ENCODE measurements at places on chromosomes 12 and 14.

- DNase-seq, result no peak
Observed at GRCh38 chr12:131044136-131044535, 90.4 kb downstream of the ADGRD1 start.

GRCh38 chr14:105444859-105445258, 25.2 kb downstream of the MTA1 start:
- no peak for DNase-seq

- no peak for DNase-seq
Observed at GRCh38 chr14:74685921-74686678, 26.8 kb downstream of the AREL1 start.

DNA sequence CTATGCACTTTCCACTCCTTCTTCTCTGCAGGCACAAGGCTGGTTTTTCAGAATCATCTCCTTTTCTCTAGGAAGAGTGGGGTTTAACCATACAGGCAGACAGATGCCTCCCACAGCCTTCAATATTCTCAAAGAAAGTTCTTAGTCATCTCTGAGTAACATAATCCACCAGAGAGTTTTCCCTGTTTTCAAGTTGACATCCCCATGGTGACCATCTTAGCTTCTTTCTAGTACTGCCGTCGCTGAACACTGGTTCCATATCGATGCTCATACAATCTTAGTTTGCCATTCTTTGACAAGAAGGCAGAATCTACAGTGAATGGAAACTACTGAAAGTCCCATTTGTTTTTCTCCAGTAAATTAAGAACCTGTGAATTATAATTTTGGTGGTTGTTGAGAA, 28.6 kb downstream of the TPH2 start:
- no peak for DNase-seq

DNA sequence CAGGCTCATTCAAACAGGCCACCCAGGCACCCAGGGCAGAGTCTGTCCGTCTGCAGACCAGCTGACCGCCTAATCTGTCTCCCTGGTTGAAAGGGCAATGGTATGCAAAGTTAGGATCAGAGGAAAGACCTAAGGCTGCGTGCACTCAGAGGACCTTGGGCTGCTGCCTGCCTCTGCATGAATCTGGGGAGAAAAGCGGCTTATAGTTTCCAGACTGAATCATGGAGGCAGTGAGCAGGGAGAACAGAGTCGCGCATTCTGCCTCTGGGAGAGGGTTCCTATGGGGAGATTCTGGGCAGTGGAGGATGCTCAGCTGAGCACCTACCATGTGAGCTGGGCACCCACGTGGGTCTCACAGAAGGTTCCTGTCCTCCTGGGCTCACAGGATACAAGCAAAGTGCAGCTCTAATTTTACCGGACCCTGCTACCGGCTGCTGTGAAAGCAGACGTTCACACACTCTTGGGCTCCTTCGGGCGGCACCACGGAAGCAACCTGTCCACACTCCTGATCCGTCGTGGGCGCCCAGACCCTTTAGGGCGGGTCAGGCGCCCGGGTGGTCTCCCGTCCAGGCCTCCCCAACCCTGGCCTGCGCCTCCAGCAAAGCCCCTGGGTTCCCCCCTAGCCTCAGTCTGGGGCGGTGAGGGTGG, 772 bp downstream of the SCARB1 start:
- no peak for DNase-seq

GRCh38 chr14:37508503-37508902, 86.5 kb downstream of the FOXA1 start:
- DNase-seq, result no peak

DNA sequence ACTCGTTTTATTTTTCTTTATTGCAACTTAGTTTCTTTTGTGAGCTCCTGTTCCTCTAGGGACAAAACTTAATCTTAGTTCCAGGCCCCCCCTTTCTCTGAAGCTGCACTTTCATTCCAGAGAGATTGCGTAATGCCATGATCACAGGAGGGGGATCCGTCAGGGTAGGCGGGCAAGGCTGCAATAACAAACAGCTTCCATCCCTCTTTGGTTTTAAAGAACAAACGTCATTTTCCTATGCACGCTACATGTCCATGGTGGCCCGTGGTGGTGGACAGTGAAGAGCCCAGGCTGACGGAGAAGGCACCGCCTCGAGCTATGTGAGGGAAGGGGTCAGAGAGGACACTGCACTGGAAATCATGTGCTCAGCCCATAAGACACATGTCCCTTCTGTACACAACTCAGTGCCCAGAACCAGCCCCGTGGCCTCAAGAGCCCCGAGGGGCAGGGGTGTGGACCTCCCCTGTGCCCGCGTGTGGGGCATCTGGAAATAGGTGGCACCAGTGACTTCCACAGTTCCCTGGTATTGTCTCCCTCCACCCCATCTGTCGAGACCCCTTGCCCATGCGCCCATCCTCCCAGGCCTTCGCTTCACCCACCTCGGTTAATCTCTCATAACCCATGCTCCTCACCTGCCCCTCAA, 161.4 kb downstream of the ADGRD1 start:
- no peak for DNase-seq

DNA sequence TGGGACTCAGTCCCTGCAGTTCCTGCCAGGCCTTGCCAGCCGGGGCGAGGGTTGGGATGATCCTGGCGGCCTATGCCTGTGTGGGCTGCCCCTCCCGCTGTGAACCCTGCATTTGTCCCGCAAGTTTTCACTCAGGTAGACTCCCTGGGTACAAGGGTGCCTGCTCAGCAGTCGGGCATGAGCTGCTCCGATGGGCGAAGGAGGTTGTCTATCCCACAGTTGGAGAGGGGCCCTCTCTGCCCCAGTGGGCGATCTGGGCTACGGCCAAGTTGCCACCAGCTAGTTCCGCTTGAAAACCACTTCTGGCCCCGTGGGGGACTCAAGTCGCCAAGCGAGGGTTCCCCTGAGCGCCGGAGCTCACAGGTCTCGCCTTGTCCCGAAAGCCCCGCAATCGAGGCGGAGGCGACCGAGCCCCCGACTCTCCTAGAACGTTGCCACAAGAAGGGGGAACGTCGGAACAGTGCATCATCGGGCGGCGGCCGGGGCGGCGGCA, 365 bp upstream of the TPI1 start:
- no peak for DNase-seq

- DNase-seq, result no peak
Observed at GRCh38 chr12:24950231-24950834, 1.4 kb upstream of the BCAT1 start.

- no peak for DNase-seq
Observed at GRCh38 chr12:24200010-24200409, 250.5 kb upstream of the SOX5 start.

DNA sequence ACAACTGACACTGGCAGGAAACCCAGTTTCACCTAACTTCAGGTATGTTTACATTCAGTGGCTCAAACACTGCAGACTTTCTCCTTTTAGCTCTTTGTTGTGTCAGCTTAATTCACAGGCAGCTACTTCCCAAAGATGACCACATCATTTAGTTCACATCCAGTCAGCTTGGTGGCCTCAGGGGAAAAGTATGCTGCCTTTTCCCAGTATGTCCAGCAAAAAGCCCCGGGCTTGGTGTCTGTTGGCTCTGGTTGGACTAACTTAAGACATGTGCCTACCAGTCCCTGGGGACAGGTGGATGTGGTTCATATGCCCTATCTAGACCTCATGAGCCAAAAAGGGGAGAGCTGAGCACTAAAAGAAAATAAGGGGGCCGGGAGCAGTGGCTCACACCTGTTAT, 56.4 kb downstream of the GOLGA5 start:
- DNase-seq, result no peak

- no peak for DNase-seq
Observed at GRCh38 chr12:48883305-48884161, 17.9 kb upstream of the RND1 start.

GRCh38 chr14:44361083-44361482, 146.0 kb downstream of the FSCB start:
- no peak for DNase-seq

- DNase-seq, result no peak
Observed at GRCh38 chr12:64760808-64761573, 1.8 kb upstream of the GNS start.

GRCh38 chr14:32200368-32201192, 1.3 kb upstream of the RNU6-7 start:
- no peak for DNase-seq

DNA sequence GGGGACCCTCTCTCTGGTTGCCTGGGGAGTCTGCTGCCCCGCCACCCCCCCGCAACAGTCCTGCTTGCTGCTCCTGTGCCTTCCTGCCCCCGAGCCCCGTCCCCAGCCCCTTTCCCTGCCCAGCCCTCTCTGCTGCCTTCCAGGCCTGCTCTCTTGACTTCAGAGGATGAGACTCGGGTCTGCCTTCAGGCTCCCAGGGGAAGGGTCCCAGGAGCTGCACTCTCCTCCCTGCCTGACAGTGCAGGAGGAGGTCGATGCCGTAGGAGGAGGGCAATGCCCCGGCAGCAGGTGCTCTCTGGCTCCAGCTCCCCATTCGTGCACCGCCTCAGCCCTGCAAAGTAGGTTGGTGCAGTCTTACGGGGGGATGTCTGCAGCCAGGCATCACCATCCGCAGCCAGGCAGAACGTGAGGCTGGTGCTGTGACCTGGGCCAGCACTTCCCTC, 185.1 kb upstream of the C14orf180 start:
- no peak for DNase-seq

DNA sequence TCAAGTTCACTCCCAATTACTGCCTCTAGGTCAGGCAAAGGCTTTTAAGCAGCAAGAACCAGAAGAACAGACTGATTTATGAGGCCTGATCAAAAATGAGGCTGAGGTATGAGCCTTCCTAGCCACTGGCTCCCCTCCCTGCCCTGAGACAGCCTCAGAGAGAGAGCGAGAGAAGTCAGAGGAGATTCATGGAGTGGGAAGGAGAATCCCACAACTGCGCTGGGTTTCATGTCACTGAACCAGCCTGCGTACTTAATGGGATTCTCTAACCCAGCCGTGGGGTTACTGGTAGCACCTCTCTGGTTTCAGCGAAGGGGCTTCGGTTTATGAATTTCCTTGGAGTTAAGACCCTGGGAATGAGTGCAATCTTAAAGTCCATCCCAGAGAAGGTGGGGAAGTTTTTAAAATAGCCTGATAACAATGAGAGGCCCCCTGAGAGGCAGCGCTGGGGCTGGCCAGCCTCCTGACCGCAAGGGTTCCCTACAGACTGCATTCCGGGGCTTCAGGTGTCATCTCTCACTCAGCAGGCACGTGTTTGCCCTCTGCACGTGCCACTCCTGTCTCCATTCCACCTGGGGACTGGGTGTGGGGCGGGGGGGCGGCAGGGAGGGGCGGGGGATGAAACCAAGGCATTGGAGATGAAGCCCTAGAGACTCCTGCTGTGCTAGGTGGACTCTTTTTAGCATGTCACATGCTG, 6.1 kb upstream of the GPRC5A start:
- no peak for DNase-seq

DNA sequence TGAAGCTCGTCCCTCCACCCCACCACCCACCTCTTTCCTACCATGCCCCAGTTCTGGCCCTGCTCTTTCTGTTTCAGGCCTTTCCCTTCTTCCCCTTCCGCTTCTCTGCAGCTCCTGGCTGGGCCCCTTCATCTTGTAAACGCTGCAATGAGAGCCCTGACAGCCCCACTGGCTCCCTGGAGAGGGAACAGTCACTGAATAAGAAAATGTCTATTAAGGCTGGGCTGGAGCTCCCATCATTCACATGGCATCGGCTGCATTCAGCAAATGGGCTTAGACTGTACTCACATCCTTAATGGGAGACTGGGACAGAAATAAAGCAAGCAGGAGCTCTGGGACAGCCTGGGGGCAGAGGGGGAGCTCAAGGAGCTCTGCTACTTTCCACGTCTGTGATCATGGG, 45.2 kb upstream of the TUNAR start:
- DNase-seq, result no peak

GRCh38 chr14:34069854-34070582, 119.1 kb upstream of the EGLN3 start:
- DNase-seq, result no peak

GRCh38 chr12:121282072-121282742, 14.3 kb downstream of the CAMKK2 start:
- DNase-seq, result no peak

DNA sequence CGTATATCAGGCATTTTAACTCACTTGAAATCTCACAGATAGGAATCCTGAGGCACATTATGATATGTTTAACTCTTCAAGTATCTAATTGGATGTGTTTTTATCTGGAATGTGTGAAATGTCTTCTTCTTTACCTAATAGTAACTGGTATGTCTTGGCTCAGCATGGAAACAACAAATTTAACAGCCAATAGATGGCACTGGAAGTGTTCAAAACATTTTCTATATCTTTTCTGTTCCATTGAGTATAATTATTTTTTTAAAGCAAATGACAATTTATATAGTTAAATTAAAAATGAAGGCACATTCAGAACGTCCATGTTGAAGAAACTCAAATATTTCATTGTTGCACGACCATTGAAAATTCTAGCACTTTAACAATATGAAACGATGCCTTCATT, 164.6 kb upstream of the SLC16A7 start:
- DNase-seq, result no peak

DNA sequence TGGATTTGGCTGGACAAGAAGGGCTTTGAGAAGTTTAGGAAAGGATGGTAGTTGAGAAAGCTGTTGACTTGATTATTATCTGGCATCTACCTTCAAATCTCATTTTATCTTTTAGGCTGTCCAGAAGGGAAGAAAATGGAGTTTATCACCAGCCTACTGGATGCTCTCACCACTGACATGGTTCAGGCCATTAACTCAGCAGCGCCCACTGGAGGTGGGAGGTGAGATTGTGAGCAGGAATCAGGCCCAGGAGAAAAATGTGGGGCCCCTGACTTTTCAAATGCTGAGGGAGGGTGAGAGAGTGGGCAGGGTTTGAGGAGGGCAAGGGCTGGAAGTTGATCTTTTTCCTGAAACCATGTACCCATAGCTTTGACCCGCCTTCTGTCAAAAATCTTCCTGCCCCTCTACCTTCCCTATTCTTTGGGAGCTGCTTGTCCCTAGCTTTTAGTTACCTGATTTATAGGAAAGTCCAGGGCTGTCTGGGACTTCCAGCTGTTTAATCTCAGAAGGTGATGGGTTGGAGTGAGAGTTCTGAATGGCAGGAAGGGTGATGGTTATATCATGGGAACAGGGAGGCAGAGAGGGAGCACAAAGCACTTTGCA, 134.2 kb downstream of the SMOC1 start:
- no peak for DNase-seq

- DNase-seq, result no peak
Observed at GRCh38 chr14:22614240-22614799, 16.2 kb downstream of the ABHD4 start.

- DNase-seq, result no peak
Observed at GRCh38 chr14:72699443-72699842, 194.5 kb downstream of the DPF3 start.

GRCh38 chr12:5441497-5442236, 9.8 kb downstream of the NTF3 start:
- DNase-seq, result no peak

DNA sequence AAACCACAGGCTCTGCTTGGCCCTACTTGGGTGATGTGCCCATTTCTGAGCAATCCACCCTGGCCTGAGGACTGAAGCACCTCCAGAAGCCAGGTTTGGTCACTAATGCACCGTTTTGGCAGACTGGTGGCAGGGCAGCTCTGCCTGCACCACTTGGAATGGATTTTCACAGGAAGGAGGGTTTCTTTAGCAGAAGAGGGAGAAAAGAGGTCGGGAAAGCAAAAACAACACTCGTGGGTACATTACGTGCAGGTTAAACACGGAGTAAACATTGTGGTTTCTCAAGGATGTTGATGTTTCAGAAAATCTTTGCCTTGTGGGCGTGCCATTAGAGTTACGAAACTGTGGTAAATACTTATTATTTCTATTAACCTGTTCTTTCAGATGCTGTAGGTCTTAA, 70.8 kb downstream of the KCNA5 start:
- DNase-seq, result no peak
